ENCODE measurements at places on chromosomes 12 and 14.

GRCh38 chr12:6771091-6771495 is 1.2 kb upstream of the LAG3 start:
- DNase-seq = no peak

DNA sequence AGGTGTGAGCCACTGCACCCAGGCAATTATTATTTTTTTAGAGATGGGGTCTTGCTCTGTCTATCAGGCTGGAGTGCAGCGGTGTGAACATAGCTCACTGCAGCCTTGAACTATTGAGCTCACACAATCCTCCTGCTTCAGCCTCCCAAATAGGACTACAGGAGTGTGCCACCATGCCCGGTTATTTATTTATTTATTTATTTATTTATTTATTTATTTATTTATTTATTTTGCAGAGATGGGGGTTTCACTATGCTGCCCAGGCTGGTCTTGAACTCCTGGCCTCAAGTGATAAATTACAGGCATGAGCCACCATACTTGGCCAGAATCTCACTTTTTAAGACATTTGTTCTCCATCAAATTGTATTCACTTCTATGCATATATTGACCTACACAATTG is 51.8 kb downstream of the SAV1 start:
- DNase-seq = no peak

- DNase-seq = no peak
These were observed 295.9 kb downstream of the FOXG1 start for GRCh38 chr14:29062466-29062865.

- DNase-seq = no peak
These were observed 1.0 kb downstream of the CD9 start for GRCh38 chr12:6201213-6201608.

- DNase-seq = no peak
These were observed 42.4 kb downstream of the R3HDM2 start for GRCh38 chr12:57388425-57388824.

GRCh38 chr14:55077170-55078151 is 26.0 kb downstream of the MAPK1IP1L start:
- peak; percentile 67 for DNase-seq

DNA sequence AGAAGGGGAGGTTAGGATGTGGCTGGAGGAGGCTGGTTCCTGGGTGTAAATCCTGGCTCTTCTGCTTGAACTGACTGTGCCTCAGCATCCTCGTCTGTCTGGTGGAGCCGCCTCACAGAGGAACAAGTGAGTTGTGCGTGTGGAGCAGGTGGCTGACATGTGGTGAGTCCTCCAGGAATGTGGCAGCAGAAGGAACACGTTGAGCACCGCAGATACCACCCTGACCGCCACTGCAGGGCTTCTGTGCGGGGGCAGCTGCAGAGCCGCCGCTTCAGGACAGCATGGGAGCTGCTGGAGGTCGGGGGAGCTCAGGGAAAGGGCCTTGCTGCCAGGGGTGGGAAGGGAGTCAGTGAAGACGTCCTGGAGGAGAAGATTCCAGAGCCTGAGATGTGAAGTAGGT is 48.9 kb downstream of the TRAF3 start:
- no peak for DNase-seq
